Stimulated activated CD4-positive, alpha-beta T cell treated with anti-CD3 and anti-CD28 coated beads, Interleukin-1b, Interleukin-23, amount 100 ng/mL, for 4 hours (primary cell): ENCODE measurements at places on chromosomes 5 and 9.

GRCh38 chr5:32170303-32171151 lies 3.6 kb downstream of the GOLPH3 start:
- no peak for DNase-seq

- DNase-seq: no peak
These were observed 249.1 kb downstream of the GADD45G start for GRCh38 chr9:89853931-89854330.

GRCh38 chr9:117258184-117258866 lies 156.5 kb downstream of the ASTN2 start:
- DNase-seq: no peak

DNA sequence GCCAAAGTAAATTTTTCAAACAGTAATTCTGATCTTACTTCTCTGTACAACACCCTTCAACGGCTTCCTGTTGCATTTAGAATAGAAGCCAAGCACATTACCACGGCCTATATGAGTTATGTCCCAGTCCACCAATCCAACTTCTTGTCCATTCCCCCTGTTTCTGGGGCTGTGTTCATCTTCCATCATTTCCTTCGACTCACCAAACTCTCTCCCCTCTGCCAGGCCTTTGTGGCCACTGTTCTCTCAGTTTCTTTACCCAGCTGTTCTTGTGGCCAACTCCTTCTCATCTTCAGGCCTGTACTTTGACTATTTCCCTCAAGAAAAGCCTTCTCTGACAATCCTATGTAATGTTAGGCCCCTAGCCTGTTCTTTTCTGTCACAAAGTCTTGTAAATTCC lies 259.4 kb upstream of the EFNA5 start:
- DNase-seq: no peak

DNA sequence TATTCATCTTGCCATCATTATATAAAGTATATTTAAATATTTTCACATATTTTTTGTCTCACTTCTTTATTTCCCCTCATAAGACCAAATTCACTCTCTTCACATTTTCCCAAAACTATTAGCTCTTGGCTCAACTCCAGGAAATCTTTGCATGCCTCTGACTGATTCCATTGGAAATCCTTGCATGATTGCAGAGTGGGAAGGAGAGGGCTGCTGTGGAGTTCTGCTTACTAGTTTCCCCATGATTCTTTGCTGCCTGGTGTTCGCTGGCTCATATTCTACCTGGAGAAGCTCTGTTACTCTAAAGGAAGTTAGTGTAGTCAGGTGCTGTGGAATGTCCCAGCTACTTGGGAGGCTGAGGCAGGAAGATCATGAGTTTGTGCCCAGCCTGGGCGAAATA lies 41.9 kb downstream of the LIX1 start:
- DNase-seq: no peak

DNA sequence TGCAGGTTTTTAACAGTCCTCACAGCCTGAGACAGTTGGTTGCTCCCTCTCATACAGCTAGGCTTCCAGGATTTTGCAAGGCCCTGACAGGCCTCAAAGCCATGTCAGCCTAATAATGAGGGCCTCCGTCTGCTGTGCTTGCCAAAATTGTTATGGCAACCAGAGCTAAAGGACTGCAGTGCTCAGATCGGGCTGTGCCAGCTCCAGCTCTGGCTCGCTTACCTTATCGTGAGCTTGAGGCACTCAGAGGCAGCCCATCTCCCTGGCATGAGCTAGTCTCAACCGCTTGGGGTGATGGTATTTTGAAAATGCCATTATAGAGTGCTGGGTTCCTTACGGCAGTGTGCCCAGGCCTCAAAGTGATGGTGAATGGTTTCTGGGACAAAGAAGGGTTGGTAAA lies 8.4 kb downstream of the MTAP start:
- no peak for DNase-seq

DNA sequence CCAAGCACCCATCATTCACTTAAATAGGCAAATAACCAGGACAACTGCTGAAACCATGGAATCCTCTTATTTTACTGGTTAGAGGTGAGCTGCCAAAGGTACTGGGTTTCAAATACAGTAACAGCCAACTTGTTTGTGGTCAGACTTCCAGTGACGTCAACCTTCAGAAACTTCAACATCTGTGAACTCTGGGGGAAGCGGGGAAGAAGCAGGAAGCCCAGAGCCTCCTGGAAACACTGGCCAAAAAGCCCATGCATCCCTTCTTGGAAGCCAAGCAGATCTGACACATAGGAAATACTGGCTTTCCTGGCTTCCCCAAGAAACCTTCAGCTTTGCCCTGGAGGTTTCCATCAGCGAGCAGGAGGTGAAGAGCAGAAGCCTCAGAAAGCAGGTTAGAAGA lies 4.9 kb upstream of the FRRS1L start:
- no peak for DNase-seq
